ENCODE measurements at places on chromosomes 4 and X.

DNA sequence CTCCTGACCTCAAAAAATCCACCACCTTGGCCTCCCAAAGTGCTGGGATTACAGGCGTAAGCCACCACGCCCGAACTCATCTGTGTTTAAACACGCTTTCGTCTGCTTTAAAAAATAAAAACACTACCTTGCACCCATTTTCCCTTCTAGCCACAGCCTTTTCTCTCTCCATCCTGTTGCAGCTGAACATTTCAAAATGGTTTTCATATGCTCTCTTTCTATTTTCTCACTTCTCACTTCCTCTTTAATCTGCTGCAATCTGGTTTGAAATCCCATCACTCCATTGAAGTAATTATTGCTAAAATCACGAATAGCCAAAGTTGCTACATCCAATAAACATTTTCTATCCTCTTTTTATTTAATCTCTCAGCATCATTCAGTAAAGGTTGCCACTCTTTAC is 70.0 kb downstream of the DCHS2 start:
- no peak for DNase-seq

DNA sequence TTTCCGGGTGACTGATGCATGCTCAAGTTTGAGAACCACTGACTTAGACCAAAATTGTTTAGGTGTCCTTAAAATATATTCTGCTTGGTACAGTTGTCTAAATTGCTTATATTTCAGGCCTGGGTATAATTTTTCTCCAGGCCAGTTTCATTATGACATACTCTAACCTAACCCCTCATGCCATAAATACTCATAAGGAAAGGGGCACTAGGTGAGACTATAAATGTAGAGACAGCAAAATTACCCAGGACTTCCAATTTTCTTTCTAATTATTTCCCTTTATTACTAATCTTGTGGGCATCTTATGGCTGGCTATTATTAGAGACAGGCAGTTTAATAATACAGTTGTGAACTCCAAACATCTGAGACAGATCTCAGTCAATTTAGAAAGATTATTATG is 150.2 kb downstream of the RRAGB start:
- no peak for DNase-seq

- no peak for DNase-seq
These were observed 52.8 kb downstream of the NPFFR2 start for GRCh38 chr4:72084587-72085011.

GRCh38 chr4:89528526-89529133 is 221.0 kb upstream of the GPRIN3 start:
- DNase-seq: no peak

DNA sequence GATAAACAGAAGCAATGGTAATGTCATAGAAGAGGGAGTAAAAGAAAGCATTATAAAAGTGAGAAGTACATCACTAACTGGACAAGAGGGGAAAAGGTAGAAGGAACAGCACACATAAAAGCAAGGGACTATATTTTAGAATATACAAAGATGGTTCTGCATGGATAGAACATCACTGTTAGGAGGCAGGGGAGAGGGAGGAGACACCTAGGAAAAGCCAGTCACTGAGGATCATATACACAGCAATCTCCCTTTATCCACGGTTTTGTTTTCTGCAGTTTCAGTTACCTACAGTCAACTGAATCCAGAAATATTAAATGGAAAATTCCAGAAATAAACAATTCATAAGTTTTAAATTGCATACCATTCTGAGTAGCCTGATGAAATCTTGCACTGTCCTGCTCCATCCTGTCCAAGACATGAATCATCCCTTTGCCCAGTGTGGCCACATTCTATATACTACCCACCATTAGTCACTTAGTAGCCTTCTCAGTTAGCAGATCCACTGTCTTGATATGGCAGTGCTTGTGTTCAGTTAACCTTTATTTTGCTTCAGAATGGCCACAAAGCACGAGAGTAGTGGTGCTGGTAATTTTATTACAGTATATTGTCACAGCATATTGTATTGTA is 74.2 kb downstream of the PPA2 start:
- no peak for DNase-seq

GRCh38 chr4:152255437-152255836 is 280.5 kb downstream of the FBXW7 start:
- DNase-seq: no peak

DNA sequence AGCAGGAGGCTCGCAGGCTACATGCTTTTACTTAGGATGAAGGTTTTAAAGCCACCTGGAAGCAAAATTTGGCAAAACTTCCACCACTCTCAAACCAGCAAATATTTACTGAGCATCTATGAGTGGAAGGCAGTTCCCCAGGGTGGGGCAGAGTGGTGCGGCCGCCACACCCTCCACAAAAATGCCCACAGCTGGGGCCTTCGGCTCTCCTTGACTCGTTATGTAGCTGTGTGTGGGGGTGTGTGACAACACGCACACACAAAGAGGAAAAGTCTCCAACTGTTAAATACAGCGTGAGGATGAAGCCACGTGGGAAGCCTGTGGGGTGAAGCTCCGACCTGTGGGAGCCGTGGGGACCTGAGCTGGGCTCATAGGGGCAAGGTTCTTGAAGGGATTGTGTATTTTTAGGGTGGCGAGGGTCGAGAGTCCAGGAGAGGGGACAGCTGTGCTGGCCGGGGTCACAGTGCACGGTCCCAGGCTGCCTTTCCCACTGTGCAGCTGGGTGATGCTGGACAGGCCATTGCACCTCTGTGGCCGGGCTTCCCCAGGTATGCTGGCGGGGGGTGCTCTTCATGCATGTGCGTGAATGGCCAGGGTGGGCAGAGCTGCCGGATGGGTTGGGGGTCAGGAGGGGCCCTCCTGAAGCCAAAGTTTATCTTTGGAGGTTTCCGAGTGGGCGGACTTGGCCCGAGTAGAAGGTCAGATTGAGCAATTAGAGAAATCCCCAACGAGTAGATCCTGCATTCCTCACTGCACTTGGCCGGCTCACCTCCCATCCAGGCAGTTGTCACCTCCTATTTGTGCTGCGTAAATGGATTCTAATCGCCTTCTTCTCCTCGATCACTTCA is 25.4 kb downstream of the SORCS2 start:
- no peak for DNase-seq

GRCh38 chr4:96916711-96917110 is 1076.8 kb downstream of the PDHA2 start:
- no peak for DNase-seq

DNA sequence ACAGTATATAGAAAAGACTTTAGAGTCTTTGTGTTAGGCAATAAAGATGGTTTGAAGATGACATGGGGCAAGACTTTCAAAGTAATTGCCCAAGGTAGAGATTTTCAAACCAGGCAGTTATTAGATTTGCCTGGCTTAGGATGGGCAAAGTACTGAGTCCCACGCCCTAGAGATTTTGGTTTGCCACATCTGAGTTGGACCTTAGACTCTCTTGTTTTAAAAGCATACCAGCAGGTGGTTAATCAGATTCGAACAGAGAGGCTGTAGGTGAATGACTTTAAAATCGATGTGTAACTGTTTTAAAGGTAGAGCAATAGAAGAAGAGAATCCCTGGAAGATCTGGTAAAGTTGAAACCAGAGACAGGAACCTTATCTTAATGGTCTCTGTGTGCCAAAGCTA is 121.5 kb downstream of the RAPGEF2 start:
- DNase-seq: no peak

GRCh38 chr4:189988877-189989431 is 38.1 kb downstream of the FRG2 start:
- no peak for DNase-seq

DNA sequence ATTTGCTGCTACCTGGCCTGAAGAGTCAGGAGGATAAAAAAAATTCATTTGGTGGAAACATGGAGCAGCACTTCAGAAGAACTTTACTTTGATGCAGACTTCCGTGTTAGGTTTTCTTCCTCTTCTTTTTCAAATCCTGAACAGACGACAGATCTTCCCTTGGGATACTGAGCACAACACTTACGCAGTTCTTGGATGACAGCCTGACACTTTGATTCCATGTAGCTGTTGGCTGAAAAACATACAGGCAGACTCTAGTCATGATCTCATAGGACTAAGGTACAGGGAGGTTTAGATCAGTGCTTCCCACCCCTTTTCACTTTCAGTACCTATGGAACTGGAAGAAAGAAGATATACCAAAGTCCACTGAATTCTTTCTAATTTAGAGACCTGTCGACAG is 9.2 kb downstream of the CMC4 start:
- DNase-seq: no peak

- DNase-seq: no peak
These were observed 26.2 kb downstream of the FGFR3 start for GRCh38 chr4:1819284-1819683.

DNA sequence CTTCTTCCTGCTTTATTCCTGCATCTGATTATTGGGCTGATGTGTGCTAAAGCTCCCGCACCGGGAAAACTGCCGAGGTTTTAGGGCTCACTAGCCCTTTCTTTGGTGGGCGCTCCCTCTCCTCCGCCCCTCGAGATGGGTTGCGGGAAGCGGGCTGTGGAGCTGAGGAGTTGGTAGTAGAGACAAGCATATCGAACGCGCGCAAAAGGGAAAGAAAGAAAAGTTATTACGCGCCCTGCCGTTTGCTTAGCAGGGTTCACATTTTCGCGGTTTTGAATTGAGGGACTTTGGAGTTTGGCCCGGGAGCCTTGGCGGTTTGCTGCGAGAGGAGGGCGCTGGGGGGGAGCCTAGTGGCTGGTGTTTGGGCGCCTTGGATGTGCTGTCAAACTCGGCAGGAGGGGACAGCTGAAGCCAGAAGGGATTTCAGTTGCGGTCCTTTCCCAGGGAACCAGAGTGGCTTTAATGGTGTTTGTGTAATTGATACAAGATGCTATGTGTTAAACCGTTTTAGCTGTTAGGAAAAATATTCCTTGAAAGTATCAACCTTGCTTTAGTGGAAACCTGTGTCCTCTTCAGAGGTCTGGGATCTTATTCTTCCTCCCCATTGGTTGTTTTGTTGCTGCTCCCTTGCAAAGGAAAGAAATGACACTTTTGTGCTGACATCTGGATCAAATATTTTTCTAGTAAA is 1.1 kb downstream of the GAB1 start:
- no peak for DNase-seq

GRCh38 chr4:24002330-24002966 is 112.6 kb upstream of the PPARGC1A start:
- DNase-seq: no peak

GRCh38 chrX:79176028-79176427 is 31.5 kb downstream of the GPR174 start:
- no peak for DNase-seq

- no peak for DNase-seq
These were observed 94.9 kb downstream of the NXF2 start for GRCh38 chrX:102341867-102342266.

GRCh38 chr4:176308441-176308840 is 11.3 kb upstream of the SPCS3 start:
- DNase-seq: no peak

DNA sequence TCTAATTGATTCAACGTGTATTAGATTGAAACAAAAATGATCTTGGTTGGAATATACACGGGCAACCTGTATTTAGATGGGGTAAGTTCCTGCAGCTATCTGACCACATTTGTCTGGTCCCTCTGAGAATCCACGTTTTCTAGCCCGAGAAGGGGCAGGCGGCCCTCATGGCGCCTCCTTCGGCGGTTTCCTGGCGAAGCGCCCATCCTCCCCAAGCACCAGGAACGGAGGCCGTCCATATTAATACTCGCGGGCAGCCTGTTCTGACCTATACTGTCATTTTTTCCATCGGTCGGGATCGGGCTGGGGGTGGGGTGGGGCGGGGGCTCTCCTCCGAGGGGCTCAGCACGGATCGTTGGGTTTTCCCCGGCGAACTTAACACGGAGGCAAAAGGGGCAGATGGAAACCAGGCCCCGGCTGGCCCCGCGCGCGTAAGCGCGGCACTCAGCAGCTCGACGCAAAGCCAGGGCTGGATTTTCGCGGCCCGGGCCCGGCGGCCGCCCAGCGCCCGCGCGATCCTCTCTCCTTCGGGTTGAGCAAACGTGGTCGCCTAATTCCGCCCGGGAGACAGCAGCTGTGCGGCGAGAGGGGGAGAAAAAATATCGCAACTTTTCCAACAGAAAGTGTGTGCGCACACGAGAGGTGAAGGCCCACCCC is 77.2 kb upstream of the BCOR start:
- no peak for DNase-seq

GRCh38 chr4:100539706-100540105 is 21.9 kb upstream of the EMCN start:
- no peak for DNase-seq

DNA sequence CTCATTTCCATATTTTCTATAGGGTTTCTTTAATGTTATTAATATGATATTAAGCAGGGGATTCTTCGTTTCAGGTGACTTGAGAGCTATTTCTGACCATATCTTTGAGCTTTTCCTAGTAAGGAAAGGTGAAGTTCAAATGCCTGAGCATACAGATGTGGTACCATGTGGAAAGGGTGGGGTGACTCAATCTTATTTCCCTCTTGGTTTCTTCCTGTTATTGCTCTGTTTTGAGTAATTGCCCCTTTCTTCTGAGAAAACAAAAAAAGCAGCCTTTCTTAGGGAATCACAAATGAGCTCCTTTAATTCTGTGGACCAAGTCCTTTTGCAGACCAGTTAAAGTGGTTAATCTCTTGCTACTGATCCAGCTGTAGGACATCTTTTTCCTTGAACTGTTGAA is 41.0 kb upstream of the AGA start:
- no peak for DNase-seq

DNA sequence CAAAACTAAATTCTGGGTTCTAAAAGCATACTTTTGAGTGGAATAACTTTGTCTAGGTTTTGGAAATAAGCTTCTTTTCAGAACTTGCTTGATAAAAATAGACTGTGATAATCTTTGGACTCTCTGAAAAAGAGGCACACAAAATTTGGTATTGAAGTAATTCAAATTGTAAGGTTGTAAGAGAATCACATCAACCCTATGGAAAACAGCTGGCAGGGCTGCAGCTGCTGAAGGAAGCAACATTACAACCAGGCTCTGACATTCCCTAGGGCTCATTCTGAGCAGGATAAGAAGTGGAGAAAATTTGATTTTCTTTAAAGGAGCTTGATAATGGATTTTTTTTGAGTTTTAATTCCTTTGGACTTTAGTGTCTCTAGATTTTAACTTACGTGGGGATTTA is 147.6 kb downstream of the FSTL5 start:
- DNase-seq: no peak
